Stimulated activated naive B cell treated with anti-CD40 and anti-IgM and Interleukin-4, amounts not matched to agents 10 μg/mL and 1 μg/mL and 100 μg/mL, for 72 hours (primary cell): ENCODE measurements at places on chromosomes 11 and 22.

- no peak overlapping the region for H3K27ac ChIP-seq
- no peaks in the 10 kb centered on the region for H3K36me3 ChIP-seq
- peaks cover 17% of the 10 kb centered on the region for H3K27me3 ChIP-seq
- no peak overlapping the region for H3K4me3 ChIP-seq
Measured at GRCh38 chr11:4479644-4480043, 2.8 kb upstream of the OR52K1 start.

DNA sequence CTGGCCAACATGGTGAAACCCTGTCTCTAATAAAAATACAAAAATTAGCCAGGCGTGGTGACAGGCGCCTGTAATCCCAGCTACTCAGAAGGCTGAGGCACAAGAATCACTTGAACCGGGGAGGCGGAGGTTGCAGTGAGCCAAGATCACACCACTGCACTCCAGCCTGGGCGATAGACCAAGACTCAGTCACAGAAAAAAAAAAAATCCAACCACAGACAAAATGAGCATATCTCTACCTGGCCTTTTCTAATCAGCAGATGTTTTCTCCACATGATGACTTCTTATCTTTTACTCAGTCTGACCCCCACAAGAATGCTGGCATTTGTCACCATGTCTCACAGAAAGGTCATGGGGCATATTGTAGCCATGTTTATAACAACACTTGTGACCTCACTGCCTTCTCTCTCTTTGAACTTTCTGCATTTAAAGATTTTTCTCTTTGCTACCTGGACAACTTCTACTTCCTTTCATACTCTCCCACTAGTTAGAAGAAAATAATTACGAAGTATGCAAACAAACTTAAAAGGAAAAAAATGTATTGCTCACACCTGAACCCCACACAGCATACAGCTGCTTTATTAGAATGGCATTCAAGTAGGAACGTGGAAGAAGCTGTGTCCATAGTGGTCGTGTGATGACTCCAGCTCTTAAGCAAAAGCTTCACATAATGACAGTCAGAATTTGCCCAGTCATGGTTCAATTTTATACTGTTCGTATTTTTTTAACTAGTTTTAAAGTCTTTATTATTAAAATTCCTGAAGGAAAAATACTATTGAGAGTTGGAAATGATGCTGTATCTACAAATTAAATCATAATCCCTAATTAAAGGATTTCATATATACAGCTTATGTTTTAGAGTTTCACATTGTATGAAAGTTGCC, 65.4 kb downstream of the ZC3H12C start:
- H3K27ac ChIP-seq: no peak overlapping the region
- H3K4me3 ChIP-seq: no peak overlapping the region
- peaks cover 25% of the 10 kb centered on the region for H3K36me3 ChIP-seq

GRCh38 chr11:48007677-48008076, 27.3 kb downstream of the PTPRJ start:
- no peak for DNase-seq
- peak overlapping the region; percentile 79 for H3K27ac ChIP-seq
- no peak overlapping the region for H3K4me3 ChIP-seq
- peaks cover 43% of the 10 kb centered on the region for H3K4me1 ChIP-seq
- H3K36me3 ChIP-seq: no peaks in the 10 kb centered on the region

- peaks cover 44% of the 10 kb centered on the region for H3K36me3 ChIP-seq
- peak overlapping the region; percentile 94 for H3K27ac ChIP-seq
- peak; percentile 79 for DNase-seq
- H3K27me3 ChIP-seq: no peaks in the 10 kb centered on the region
- H3K4me3 ChIP-seq: peak overlapping the region; percentile 37
Measured at GRCh38 chr11:118002541-118003423, 16.6 kb downstream of the IL10RA start.

- peaks cover 2% of the 10 kb centered on the region for H3K4me1 ChIP-seq
- H3K27ac ChIP-seq: no peak overlapping the region
Measured at GRCh38 chr11:72375241-72375960, 58.9 kb downstream of the CLPB start.

DNA sequence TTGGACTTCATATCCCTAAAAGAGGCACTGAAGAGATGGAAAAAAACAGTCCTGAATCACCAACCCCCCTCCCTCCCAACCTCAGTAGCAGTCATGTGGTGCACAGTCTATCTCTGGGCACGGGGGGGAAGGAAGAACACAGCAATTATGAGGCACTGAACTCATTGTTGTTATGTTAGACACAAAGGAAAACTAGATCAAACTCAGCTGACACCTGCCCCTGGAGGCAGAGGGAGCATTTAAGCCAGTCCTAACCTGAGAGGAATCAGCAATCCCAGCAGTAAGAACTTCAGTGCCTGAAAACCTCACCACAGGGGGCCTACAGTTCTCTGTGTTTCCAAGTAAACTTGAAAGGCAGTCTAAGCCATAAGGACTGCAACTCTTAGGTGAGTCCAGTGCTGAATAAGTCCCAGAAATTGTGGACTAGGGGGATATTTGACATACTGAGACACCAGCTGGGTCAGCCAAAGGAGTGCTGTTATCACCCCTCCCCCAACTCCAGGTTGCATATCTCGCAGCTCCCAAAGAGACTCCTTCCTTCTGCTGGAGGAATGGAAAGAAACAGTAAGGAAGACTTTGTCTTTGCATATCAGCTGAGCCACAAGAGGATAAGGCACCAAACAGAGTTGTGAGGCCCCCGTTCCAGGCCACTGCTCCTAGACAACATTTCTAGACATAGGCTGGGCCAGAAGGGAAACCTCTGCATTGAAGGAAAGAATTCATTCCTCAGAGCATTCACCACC, 72.5 kb downstream of the GLYATL1 start:
- H3K4me1 ChIP-seq: peaks cover 38% of the 10 kb centered on the region
- H3K36me3 ChIP-seq: peaks cover 35% of the 10 kb centered on the region
- H3K27me3 ChIP-seq: no peaks in the 10 kb centered on the region

- peak overlapping the region; percentile 51 for H3K27ac ChIP-seq
- H3K36me3 ChIP-seq: peaks cover 83% of the 10 kb centered on the region
- no peak overlapping the region for H3K4me3 ChIP-seq
- H3K27me3 ChIP-seq: no peaks in the 10 kb centered on the region
- no peak for DNase-seq
Measured at GRCh38 chr11:71996946-71997345, 1.8 kb upstream of the IL18BP start.

DNA sequence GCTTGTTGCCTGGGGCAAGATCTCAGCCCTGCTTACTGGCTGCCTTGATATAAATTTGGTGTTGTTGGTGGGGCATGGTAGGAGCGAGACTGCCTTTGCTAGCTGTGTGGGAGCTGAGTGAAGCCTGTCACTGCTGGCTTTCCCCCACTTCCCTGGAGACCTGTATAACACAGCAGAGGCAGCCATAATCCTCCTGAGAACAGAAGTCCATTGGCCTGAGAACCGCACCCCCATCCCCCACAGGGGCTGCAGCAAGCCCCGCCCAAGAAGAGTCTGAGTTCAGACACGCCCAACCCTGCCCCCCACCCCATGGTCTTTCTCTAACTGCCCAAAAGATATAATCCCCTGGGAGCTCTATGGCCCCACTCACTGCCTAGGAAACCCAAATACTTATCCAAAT, 39.2 kb upstream of the ARHGAP42 start:
- no peaks in the 10 kb centered on the region for H3K36me3 ChIP-seq
- no peak overlapping the region for H3K4me3 ChIP-seq
- H3K27me3 ChIP-seq: peaks cover 32% of the 10 kb centered on the region
- H3K27ac ChIP-seq: no peak overlapping the region
- no peak for DNase-seq
